ENCODE measurements at places on chromosomes 12 and 14. TPM values are rescaled to one million over a fixed set of nuclear protein-coding genes. Genes with fewer than 3 reads are reported as not detected.

MNAT1 gene
- 37.7 TPM for total RNA-seq

TSPAN19 gene
- not detected for total RNA-seq

ACRBP gene
- 3.9 TPM for total RNA-seq

DNA sequence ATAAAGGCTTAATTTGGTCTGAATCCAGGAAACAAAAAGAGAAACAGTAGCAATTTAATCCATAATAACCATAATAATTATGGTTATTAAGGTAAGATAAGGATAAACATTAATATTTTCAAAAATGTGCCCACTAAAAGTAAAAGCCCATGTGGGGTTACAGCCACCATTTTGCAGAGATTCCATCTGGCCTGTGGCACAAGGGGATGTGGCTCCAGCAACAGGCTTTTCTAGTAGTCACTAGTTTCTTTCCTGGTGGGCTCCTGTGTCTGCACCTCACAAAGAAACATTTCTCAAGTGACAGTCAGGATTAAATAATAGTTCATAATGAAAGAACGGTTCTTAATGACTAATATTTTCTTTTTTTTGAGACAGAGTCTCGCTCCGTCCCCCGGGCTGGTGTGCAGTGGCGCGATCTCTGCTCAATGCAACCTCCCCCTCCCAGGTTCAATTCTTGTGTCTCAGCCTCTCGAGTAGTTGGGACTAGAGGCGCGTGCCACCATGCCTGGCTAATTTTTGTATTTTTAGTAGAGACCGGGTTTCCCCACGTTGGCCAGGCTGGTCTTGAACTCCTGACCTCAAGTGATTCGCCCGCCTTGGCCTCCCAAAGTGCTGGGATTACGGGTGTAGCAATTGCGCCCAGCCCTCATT, 32.2 kb downstream of the GPR19 start:
- DNase-seq, result no peak

C12orf54 gene
- total RNA-seq, result not detected

Data from endodermal cell (in vitro differentiated cells).